ENCODE measurements at places on chromosomes 4 and X.

DNA sequence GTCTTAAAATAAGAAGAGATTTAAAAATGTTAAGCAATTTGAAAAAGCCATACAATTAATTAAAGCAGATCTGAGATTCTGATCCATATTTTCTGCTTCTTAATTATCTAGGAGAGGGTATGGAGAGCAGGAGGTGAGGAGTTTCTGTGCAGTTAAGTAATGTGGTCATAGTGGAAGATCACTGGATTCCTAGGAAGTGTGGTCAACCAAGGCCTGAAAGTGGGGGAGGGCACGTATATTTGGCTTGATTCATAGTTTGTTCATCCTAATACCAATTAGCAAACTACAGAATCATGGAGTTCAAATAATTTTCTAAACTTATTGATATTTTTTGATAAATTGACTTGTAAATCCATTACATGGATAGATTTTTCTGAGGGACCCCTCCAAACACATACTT is 768.3 kb downstream of the RAPGEF2 start:
- DNase-seq: no peak

DNA sequence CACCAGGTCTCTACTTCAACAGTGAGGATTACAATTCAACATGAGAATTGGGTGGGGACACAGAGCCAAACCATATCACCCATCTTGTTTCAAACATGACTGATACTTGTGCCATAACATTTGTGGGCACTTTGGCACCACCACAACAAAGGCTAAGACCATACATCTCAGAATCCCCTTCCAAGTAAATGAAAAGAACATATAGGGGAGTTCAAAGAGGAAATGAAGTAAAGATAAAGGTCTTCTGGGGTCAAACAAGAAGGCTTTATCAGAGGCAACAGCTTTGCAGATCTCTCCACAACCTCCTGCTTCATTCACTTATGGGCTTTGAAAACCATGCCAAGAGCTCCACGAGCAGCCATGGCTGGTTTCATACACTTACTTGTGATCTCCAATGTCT is 122.7 kb downstream of the ANKRD50 start:
- DNase-seq: no peak

- DNase-seq: no peak
Measured at GRCh38 chr4:61628727-61629126, 428.6 kb downstream of the ADGRL3 start.

- no peak for DNase-seq
Measured at GRCh38 chrX:41095908-41096307, 10.7 kb downstream of the USP9X start.

- no peak for DNase-seq
Measured at GRCh38 chr4:88702782-88703181, 5.2 kb upstream of the NAP1L5 start.

GRCh38 chr4:108829966-108830492 is 67.2 kb upstream of the ETNPPL start:
- DNase-seq: no peak

DNA sequence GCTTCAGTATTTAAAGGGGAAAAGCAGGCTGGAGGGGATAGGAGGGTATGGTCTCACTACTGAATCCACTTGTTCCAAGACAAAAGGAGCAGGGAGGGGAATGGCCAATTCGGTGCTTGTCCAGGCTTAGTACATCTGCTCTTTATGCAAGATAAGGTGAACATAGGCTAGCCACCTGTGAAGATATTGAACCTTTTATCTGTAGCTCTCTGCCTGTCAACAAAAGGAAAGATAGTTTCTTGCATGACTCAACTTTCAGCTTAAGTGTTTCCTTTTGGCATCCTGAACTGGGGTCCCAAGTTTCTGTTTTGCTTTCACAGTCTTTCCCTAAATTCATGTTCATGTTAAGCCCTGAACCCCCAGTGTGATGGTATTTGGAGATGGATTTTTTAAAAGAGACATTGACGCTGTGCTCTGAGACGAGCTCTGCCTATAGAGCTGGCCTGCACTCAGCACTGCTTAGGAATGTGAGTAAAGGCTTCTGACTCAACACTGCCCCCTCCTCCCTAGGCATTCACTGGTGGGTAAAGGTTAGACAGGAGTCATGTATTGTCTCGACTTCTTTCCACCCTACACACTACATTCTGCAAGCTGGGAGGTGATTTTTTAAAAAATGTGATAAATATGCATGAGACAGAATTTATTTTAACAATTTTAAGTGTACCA is 28.2 kb downstream of the FAM149A start:
- no peak for DNase-seq

DNA sequence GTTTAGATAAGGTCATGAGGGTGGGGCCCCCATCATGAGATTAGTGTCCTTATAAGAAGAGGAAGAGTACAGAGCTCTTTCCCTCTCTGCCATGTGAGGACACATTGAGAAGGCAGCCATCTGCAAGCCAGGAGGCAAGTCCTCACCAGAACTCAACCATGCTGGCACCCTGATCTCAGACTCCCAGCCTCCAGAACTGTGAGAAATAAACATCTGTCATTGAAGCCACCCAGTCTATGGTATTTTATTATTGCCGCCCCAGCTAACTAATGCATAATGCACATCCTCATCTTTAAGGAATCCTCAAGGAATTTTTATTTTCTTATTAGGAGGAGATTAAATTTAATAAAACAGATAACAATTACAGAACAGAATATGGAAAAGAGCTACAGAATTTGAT is 16.7 kb upstream of the EXOSC9 start:
- DNase-seq: peak; percentile 35

- no peak for DNase-seq
Measured at GRCh38 chrX:82695066-82695465, 813.0 kb upstream of the POU3F4 start.

DNA sequence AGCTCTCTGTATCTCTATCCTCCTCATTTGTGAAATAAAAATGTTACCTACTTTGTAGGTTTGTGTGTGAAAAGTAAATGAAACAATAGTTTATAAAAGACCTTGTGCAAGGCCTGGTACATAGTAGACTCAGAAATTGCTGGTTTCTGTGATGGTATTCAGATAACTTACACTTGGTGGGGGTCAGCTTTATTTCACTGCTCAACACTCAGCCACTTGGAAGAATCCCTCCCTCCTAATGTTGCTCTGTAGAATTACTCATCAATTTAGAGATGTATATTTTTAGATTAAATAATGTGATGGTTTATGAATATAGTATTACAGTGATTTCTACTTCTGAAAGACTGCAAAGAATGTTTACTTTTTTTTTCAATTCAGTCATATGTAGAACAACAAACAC is 32.7 kb downstream of the SMARCAD1 start:
- DNase-seq: no peak

DNA sequence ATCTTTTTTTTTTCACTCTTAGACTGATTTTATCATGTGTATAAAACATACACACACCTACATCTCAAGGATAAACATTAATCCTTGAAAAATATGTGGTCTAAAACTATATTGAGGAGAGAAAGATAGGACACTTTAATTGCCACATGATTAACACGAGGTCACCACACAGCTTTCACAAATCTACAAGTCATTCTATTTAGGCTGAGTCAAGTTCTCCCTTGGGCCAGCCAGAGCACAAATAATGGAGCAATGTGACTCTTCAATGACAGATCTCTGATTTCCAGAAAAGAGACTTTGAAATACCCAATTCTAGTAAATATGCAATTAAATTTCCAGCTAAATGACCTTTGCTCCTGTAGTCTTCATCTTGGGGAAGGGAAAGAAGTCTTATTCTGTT is 12.9 kb upstream of the ADH4 start:
- DNase-seq: no peak

- DNase-seq: no peak
Measured at GRCh38 chrX:150364347-150365050, 1.4 kb downstream of the MAMLD1 start.

GRCh38 chr4:136009258-136009832 is 1522.9 kb downstream of the PCDH18 start:
- no peak for DNase-seq

- DNase-seq: no peak
Measured at GRCh38 chr4:40586034-40586433, 43.6 kb downstream of the RBM47 start.

All from HFFc6 (cell line).